ENCODE measurements at places on chromosomes 12 and 14.

DNA sequence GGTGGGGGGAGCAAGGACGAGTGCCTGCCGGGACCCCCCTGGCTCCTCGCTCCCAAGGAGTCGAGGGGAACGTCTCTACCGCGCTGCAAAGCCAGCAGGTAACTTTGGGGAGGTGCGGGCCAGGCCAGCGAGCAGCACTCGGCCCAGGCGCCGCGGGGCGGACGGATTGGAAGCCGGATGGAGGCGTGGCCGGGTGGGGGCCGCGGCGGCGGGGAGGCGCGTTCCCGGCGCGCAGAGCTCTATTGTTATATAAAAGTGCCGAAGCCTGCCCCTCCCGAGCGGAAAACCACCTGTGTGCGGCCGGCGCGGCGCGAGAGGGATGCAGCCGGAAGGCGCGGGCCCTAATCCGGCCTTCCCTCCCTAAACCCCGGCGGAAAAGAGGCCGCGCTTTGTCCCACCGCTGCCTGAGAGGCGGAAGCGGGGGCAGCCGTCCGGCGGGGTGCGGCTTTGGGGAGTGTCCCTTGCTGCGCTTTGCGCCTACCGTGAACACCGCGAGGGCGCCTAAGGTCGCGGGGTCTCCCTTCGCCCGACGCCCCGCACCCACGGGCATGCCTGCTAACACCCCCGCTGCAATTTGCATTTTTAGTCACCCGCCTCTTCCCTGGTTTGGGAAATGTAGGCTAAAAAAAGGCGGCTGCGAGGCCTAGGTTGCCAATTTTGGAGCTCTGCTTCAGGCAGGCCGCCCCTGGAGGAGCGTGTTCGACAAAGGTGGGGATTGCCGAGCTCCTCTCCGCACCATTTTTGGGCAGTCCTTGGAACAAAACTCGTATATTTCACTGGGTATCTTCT lies 1.7 kb upstream of the DUSP6 start:
- no peak for DNase-seq

DNA sequence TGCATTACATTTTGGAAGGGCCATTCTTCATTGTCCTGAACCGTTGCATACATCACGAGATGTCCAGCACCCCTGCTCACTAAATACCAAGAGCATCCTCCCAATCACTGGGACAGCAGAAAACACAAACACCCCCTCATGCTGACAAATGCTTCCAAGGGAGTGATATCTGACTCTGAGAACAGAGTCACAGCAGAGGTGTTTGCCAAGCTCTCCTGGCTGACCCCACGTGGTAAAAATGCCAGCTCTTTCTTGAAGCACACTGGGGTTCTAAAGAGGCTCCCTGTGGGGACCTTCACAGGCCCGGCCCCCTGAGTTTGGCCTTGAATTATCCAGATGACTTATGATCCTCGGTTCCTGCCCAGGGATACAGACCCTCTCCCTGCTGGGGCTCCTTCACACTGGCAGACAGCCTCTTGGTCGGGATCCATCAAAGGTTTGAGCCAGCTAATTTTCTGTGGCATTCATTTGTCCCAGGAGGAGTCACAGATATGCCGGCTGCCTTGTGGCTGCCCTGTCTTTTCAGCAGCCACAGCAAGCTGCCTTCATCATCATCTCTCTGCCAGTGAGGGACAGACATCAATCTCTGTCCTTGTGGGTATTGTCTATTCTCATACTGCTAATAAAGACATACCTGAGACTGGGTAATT lies 43.1 kb upstream of the PSMC1 start:
- DNase-seq, result no peak

DNA sequence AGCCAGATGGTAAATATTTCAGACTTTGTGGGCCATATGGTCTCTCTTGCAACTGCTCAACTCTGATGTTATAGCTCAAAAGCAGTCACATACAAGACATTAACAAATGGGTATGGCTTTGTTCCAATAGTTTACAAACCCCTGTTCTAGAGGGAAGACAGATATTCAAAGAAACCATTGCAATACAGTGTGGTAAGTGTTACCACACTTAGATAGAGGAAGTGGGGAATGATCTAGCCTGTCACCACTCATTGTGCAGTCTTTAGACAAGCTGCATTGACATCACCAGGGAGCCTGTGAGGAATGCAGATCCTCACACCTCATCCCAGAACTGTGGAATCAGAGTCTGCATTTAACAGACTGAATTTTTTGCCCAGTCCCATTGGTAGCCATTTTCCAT lies 80.0 kb upstream of the RGS6 start:
- no peak for DNase-seq

- DNase-seq, result no peak
Observed at GRCh38 chr12:130198026-130198662, 35.9 kb downstream of the FZD10 start.

DNA sequence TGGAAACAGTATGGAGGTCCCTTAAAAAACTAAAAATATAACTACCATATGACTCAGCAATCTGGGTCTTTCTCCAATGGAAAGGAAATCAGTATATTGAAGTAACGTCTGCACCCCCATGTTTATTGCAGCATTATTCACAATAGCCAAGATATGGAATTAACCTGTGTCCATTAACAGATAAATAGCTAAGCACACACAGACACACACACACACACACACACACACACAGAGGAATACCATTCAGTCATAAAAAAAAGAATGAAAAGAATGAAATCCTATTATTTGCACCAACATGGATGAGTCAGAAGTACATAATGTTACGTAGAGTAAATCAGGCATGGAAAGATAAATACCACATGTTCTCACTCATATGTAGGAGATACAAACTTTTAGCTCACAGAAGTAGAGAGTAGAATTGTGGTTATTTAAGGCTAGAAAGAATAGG lies 4.7 kb downstream of the KLRK1 start:
- no peak for DNase-seq

DNA sequence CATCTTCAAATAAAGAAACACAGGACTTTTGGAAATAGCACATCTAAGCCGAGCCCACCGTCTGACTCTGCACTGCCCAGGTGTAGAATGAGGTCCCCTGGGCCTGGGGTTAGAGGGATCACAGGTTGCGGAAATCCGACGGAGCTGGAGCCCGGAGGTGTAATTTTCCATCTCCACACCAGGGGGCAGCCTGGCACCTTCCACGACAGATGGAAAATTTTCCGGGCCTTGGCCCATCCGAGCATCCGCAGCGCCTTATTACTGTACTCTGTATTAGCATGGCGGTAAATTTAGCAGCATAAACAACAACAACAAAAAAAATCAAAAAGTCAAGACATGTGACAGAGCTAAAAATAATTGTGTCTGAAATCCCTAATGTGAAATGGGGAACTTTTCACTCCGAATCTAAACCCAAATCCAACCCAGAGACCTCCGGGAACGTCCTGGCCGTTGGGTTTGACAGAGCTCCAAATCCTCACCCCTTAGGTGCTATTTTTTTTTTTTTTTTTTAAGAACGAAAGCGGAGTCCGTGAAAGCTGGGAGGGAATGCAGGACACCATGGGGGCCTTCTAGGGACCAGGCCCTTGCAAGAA lies 93.9 kb downstream of the KSR2 start:
- peak; percentile 22 for DNase-seq

DNA sequence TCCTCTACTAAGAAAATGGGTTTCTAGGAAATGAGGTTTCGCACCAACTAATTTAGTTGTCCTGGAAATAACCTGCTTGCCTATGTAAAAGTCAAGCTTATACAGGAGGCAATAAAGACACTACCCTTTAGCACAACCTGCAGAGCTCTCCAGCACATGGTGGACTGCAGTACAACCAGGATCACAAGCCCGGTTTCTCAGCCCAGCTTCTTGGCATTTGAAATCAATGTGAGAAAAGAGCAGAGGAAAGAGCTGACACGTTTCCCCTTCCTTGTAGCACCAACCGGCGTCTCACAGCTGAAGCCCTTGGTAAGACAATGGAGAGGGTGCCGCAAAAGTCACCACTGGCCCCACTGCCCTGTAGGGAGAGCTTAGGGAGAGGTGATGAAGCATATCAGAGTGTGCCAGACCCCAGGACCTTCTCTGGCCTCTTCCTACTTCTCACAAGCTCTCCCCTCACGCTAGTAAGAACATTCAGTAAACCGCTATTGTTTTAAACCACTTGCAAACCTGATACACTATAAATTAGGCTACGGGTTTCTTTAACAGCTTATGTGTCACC lies 8.6 kb downstream of the SPTLC2 start:
- no peak for DNase-seq

- DNase-seq, result no peak
Observed at GRCh38 chr14:86796221-86797074, 1196.5 kb downstream of the GALC start.

- no peak for DNase-seq
Observed at GRCh38 chr14:23512156-23512555, 39.4 kb downstream of the ZFHX2 start.

Measured in stimulated activated CD8-positive, alpha-beta memory T cell treated with anti-CD3 and anti-CD28 coated beads, Interleukin-7, amount 100 ng/mL, for 1 hour (primary cell).